ENCODE measurements at places on chromosomes 5 and 9.

DNA sequence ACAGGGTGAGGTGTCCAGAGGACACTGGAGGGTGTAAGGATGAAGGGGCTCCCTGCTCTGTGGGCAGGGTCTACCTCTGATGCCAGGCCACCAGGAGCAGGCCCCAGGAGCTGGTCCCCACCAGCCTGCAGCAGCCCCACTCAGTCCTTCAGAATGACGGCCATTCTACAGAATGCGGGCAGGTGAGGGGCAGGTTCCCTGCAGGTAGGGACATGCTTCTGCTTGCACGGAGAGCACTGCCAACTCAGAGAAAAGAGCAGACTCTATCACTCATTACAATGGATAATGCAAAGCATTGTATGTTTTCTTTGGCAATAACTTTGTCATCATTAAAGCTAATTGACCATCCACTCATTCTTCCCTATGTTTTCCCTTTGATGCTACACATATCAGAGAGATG, 39.0 kb downstream of the DDX31 start:
- DNase-seq, result no peak

DNA sequence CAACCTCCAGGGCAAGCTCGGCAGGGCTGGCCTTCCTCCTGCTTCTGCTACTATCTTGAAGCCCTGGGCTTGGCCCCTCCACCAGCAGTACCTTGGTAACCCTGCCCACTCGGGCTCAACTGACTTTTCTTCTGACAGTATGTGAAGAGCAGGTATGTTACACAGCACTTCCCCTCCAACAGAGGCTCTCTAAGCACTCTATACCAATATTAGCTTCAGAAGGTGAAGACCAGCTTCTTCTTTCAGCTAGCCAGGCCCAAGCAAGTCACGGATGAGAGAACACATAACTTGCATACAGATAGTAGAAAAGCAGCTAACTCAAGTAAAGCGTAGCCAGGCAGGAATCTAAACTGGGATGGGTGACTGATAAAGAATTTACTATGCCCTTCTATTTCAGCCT, 64.3 kb downstream of the FEM1C start:
- DNase-seq, result no peak

- no peak for DNase-seq
Observed at GRCh38 chr9:86304236-86304730, 21.9 kb upstream of the ISCA1 start.

DNA sequence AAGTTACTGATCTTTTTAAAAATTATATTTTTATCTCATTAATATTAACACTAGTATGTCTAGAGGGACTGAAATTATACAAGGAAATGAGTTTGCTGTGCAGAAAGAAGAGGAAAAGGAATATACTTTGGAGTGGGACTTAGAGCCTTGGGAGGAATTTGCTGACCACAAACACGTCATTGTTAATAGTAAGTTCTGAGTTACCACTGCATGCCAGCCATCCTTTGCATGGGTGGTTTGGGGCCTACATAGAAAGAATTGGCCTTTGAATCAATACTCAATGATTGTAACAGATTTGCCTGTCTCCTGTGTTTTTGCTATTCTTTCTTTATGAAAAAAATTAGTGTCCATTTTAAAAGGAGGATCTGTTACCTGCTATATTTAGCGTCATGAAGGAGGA, 232.6 kb upstream of the TNC start:
- no peak for DNase-seq

- no peak for DNase-seq
Observed at GRCh38 chr5:180170106-180170809, 38.8 kb downstream of the RASGEF1C start.

GRCh38 chr9:4826417-4827166, 33.8 kb downstream of the RCL1 start:
- no peak for DNase-seq

DNA sequence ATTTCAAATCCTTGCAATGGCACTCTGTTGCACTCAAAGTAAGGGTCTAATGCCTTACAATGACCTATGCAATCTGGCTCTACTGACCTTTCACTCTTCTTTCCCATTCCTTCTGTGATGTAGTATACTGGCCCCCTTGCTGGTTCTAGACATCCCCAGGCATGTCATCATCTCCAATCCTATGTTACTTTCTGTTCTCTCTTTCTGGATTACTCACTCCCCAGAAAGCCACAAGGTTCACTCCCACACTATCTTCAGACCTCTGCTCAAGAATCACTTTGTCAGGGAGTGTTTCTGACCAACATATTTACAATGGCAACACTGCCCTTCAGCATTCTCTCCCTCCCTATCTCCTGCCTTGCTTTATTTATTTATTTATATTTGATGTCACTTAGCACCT, 802.2 kb upstream of the WWC1 start:
- no peak for DNase-seq

DNA sequence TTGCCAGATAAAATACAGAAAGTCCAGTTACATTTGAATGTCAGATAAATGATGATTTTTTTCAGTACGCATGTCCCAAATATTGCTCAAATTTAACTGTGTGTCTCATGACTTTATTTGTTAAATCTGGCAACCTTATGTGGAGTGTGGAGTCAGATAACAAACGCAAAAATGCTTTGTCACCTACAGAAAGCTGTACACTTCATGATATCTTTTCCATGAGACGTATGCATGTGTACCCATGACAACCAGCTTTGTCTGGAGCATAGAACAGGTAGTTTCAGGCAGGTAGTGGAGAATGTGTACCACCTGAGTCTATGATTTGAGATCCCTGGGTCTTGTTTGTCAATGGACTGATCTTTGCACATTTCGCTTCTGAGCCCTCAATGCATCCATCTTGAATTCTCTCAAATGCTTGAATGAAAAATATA, 105.5 kb upstream of the CPEB4 start:
- no peak for DNase-seq

GRCh38 chr9:297104-297972, 82.7 kb downstream of the DOCK8 start:
- DNase-seq, result no peak
